ENCODE measurements at places on chromosomes 12 and 14.

- no peak for DNase-seq
These were observed 84.9 kb upstream of the CMKLR1 start for GRCh38 chr12:108424026-108424425.

DNA sequence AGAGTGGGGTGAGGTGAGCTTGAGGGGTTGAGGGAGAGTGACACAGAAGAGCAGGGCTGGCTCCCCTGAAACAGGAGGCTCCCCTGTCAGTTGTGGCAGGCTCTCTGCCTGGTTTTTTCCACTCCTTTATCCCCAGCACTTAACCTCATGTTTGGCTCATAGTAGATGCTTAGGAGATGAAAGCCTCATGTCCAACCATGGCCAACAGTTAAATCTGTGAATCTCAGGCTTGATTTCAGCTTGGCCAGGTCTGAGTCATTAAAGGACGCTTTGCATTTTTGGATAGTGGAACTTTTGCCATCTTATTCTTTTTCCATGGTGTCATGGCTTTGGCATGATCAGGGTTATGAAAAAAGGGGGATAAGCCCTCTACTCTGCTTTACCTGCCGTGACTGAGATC is 117.2 kb downstream of the CACNA1C start:
- DNase-seq, result no peak

DNA sequence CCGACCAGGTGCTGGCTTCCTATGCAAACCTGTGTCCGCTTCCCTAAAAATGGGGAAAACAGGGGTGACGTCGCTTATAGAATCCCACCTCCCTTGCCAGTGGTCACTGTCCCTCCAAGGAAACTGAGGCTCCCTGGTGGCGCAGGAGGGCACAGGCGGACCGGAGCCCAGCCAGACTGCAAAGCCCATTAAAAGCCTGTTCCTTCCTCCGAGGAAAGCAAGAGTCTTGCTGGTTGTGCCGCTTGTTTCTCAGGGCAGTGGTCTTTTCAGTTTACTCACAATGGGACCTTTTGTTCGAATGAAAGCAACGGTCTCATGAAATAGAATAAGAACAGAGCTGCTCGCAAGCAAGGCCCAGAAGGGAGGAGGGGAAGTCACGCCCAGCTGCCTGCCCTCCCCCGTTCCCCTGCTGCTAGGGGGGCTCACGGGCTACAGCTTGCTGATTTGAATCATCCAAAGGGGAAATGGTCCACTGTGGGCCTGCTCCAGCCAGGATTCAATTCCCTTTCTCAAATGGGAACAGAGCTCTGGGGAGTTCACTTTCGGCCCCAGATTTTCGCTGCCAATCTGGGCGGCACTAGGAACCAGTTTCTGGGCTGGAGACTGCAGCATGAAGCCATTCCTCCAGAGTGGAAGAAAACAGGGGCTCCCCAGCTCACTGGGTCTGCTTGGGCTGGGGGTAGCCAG is 4.6 kb upstream of the SELPLG start:
- DNase-seq, result no peak

DNA sequence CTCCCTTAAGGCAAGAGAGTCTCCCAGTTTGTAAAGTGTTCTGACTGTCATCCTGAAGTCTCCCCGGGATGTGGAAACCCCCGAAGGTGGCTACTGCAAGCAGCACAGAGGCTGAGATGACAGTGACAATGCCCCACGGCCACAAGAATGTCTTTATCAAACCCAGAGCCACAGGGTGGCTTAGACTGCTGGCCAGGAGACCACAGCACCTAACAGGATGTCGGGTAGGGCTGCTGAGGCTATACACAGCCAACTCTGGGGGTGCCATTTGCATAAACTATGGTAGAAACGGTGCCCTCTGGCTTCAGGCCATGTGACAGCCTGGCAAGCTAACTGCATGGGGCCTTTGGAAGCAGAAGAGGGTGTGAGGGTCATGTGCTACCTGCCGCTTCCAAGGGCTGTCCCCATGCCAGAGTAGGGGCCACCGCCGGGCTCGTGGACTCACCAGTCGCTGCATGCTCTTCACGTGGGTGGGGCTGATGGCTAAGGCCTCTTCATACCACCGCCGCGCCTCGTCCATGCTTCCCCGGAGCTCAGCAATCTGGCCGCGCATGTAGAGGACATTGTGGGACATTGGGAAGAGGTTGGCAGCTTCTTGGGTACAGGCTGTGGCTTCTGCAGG is 180.9 kb downstream of the CALM1 start:
- DNase-seq, result no peak

- no peak for DNase-seq
These were observed 33.1 kb upstream of the GPATCH2L start for GRCh38 chr14:76118594-76118993.

GRCh38 chr14:64688811-64689281 is 15.4 kb upstream of the PLEKHG3 start:
- no peak for DNase-seq

GRCh38 chr14:78637489-78637888 is 467.3 kb downstream of the NRXN3 start:
- no peak for DNase-seq

- DNase-seq, result no peak
These were observed 54.5 kb downstream of the VCPKMT start for GRCh38 chr14:50061664-50062437.

GRCh38 chr12:124238886-124239285 is 56.0 kb upstream of the RFLNA start:
- DNase-seq, result peak; percentile 35

DNA sequence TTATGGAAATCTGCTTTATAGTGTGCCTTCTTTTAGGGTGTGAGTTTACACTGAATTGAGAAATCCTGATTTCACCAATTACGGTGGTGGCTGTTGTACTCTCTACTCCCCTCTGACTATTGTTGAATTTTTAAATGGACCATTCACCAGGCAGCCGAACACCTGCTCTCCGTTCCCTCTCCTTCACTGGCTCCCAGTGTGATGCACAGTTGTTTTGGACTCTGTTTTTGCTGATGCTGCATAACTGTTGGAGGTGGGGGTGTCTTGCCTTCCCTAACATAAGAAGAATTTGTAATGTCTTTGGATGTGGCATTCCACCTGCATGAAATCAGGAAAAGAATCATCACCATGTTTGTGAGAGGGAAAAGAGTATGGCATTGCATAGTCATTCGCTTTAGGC is 341.2 kb downstream of the SNAPC1 start:
- no peak for DNase-seq

DNA sequence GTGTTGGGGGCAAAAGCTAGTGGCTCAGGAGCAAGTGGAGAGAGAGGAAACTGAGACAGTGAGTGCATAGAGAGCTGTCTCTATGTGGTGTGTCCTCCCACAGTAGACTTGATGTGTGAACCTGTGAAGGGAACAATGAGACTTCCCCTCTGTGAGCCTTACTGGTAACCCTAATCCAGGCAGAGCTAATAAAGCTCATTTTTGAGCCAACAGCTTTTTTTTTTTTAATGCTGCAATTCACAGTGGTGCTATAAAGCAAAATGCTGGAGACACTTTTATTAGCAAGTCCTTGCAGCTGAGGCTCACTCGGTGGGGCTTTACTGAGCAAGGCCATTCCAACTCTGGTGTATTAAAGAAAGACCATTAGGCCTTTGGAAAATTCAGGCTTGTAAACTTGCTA is 26.9 kb downstream of the FBXW8 start:
- DNase-seq, result no peak

DNA sequence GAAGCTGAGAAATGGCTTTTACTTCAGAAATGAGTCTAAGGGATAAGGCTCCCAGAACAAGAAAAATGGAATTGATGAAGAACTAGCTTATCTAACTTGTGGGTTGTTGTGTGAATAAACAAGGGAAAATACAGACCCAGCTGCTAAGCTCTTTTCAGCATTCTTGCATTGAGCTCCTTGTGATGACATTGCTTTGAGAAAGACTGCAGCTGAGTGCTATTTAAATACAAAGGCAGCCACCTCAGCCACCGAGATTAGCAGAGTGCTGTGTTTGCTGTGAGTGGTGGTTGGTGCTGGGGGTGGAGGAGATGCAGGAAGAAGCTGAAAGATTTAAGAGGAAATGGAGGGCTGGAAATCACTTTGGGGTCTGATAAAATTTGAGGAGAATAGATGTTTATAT is 396.0 kb upstream of the PRICKLE1 start:
- DNase-seq, result no peak
